ENCODE measurements at places on chromosomes 12 and 14.
A peak's percentile ranks its signal among the peaks of the same experiment; 100 is the strongest.

DNA sequence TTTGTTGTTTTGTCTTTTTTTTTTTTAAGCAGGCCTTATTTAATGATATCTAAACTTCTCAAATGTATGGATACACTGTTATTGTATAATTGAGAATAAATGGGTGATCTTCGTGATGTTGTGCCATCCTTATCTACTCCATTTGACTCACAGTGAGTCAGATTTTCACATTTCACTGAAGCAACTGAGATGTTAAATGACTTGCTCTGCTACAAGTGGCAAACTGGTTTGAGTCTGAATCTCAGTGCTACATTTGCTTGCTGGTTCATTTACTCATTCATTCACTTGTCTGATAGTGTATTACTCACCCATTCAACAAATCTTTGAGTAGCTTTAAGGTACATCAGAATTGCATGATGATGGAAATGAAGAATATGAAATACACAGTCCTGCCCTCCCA, 2.6 kb downstream of the KIAA0586 start:
- DNase-seq, result no peak

DNA sequence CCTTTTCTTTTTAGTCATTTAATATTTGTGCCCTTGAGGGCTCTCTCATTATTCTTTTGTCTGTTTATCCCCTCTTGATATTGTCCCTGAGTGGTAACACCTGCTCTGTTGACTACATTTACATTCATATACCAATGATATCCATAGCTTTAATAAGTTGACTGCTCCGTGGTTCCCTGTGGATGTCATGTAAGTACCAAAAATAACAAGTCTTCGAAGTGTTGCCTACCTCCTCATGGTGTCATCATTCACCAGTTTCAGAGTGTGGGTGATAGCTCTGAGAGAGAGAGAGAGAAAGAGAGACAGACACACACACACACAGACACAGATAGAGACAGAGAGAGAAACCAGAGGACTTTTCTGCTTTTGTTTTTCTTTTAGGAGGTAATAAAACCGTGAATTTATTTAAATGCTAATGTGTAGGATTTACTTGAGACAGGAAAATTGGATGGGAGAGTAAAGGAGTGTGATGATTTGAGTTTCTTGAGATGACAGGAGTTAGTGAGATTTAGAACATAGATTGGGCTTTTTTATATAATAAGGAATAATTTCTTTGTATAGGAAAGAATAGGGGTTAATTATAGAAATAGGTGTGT, 52.2 kb downstream of the PAPOLA start:
- no peak for DNase-seq

DNA sequence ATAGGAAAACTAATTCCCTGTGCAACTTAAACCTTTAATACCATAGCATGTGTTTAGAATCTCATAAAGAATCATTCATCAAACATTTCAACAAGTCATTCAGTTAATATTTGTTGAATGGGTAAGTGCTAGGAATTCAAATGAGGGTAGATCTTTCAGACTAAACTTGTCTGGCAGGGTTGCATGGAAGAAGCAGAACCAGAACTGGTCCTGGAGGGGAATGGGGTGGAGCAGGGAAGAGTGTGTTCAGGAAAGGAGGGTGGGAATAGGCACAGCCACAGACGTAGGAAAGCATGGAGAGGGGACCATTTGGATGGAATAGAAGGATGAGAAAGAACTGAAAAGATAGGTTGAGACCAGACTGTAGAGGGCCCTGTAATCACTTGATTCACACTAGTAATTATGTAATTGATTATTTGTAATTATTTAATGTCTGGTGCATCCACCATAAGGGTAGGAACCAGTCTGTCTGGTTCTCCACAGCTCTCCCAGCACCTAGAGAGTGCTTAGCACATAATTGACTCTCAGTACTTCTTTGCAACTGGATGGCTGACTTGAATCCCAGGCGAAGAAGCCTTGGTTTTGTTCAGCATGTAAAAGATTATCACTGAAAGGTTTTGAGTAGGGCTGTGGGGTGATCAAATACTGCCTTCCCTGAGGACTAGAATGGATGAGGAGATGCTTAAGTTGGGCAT, 3.0 kb upstream of the MAP3K9 start:
- DNase-seq, result no peak

DNA sequence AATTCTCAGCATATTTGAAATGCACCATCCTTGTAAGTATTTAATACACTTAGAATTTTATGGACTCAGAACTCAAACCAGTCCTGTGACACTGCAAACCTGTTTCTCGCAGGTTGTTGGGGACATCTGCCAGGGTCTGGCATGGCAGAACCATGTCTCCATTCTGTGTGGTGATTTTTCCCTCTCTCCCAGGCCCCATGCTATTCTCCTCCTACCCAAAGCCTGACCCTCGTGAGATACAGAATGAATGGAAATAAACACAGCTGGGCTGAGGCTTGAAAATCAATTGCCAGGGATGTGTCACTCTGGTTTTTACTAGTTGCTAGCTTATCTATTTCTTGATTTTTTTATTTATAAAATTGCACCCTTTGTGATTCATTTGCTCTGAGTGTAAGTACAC, 19.8 kb downstream of the TPH2 start:
- DNase-seq, result no peak

DNA sequence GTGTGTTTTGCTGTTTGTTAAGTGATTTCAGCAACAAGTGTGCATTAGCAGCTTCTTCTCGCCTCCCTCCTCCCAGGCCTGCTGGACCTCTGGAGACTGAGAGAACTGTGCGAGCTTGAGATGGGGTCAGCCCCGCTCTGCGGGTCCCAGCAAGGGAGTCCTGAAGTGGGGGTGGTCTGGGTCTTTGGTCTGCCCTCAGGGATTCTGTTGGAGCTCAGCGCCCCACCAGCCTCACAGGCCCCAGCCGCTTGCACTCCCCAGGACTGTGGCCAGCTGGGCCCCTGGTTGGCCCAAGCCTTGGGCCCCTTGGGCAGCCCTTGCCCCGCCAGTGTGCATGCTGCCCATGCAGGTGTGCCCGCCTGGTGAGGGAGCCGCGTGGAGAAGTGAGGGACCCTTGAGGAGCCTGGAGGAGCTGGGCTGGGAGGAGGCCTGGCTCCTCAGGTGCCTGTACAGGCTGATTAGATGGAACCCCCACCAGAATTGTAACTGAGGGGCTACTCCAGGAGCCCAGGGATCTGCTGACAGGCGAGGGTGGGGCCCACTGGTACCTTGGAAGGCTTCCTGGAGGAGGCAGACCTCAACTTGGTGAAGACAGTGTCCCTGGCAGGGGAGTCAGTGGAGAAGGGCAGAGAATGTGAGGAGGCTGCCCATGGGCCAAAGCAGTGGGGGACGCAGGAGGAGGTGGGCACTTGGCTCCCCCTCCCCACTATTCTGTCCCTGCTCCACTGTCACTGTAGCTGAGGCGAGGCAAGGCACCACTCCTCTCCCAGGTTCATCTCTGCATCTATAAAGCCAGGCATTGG, 56.7 kb downstream of the BEGAIN start:
- DNase-seq, result no peak

DNA sequence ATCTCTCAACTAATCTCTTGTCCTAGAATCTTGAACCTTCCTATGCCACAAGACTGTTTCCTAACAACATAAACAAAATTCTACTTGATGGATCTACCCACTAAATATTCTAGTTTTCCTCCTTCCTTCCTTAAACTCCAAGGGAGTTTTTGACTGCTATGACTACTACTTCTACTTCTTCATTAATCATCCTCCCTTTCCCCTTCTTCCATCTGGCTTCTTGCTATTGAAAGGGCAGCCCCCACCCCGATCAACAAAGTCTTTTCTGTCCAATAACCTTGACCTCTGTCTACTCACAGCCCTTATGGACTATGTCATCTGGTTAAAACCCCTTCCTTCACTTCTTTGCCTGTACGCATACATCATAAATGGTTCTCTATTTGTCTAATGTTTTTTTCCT, 5.6 kb downstream of the LTA4H start:
- no peak for DNase-seq

DNA sequence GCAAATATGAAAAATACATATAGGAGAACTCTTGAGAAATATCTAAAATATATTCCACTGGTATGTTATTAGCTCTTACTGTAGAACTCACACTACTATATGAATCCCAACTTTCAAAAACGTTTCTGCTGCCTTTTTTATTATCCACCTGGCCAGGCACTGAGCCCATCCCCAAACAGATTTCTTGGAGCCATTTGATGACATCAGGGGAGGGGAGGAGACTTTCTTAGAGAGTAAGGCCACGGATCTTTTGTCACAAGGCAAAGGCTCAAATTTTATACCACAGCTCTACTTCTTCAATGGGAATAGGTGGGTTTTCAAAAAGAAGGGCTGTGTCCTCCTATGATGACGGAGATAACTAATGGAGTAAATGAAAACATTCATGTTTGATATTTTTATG, 83.0 kb downstream of the SLC25A21 start:
- no peak for DNase-seq

DNA sequence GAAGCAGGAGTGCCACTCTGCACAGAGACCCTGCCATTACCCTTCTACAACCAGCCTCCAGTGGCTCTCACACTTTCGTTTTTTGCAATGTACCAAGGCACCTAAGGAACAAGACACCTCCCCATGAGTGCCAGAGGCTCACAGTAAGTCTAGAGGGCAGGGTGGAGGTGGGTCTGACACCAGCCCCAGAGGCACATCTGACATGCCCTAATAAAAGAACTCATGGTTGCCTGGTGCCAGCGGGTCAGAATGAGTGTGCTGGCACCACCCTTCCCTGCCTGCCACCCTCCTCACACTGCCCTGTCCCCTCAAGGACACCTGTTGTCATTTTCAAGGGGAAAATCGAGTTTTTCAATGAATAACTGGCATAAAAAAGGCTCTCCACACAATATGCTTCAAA, 161.2 kb downstream of the FOXN3 start:
- DNase-seq, result no peak

- DNase-seq, result no peak
Observed at GRCh38 chr14:42490536-42490935, 883.9 kb downstream of the LRFN5 start.

DNA sequence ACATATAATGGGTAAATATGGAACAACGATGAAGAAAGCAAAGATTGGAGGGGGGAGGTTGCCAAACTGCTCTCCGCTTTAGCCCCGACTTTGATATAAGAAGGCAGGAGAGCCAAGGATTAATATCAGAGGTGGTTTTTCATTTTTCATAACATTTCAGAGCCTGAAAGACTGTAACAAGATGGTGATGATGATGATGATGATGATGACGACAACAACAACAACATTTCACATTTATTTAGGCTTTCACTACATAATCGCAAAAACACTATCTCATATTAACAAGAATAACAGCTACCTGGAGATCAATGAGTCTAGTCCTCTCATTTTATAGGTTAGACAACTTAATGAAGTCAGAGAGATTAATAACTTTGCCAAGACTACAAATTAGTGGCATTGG, 86.1 kb downstream of the ANKS1B start:
- DNase-seq, result no peak

- DNase-seq, result no peak
Observed at GRCh38 chr12:82862876-82863649, 176.4 kb downstream of the TMTC2 start.

- peak; percentile 59 for DNase-seq
Observed at GRCh38 chr14:73759183-73759713, 45.1 kb upstream of the PNMA1 start.

- no peak for DNase-seq
Observed at GRCh38 chr14:70635971-70636595, 5.6 kb upstream of the TTC9 start.

DNA sequence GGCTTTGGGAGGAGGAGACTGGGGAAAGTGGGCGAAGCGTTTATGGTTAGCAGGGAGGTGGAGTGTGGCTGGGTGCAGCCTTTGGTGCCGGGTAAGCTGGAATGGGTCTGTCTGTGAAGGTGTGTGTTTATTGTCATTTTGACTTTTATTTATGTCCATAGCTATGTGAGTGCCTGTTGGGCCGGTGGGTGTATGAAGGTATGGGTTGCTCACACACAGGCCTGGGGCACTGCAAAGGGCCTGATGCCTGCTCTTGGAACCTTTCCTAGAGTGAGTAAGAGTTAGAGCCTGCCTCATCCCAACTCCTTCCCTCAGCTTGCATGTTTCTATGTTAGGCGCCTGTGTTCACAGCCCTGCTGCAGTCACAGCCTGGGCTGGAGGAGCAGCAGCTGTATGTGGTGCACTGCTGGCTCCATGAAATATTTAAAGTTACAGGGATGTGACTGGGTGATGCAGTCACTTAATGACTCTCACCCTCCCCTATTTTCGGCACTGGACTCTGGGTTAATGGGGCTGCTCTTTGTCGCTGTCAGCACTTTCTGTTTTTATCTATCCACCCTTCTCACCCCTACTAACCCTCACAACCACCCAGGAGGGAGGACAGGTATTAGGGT, 2.6 kb upstream of the PPP1R1A start:
- no peak for DNase-seq

DNA sequence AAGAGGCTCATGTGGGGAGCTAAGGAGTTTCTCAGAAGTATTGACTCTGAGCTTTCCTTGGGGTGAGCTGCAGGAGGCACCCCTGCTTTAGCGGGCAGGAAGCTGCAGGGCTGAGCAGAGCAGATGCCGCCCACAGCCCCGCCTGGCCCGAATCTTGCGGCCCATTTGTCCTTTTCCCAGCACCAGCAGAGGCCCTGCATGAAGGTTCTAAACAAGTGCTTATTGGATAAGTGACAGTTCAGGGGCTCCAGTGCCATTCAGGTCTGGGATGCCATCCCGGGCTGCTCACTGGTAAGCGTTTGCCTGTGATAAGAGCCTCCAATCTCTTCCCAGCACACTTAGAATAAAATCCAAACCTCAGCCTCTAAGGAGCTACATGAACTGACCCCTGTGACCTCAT, 11.4 kb downstream of the RILPL1 start:
- no peak for DNase-seq

- DNase-seq, result no peak
Observed at GRCh38 chr12:15155271-15155670, 65.9 kb downstream of the RERG start.

DNA sequence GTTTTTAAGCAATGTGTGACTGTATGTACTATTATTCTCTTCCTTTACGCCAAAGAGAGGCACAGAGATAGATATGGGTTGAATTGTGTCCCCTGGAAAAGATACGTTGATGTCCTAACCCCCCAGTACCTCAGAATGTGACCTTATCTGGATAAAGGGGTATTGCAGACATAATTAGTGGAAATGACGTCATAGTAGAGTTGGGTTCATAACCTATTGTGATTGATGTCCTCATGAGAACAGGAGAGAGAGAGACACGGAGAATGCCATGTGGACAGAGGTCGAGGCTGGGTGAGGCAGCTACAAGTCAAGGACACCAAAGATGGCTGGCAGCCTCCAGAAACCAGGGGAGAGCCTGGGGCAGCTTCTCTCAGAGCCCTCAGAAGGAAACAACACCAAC, 376.3 kb downstream of the FUT8 start:
- DNase-seq, result no peak

- no peak for DNase-seq
Observed at GRCh38 chr12:127810041-127810440, 456.9 kb upstream of the TMEM132C start.

DNA sequence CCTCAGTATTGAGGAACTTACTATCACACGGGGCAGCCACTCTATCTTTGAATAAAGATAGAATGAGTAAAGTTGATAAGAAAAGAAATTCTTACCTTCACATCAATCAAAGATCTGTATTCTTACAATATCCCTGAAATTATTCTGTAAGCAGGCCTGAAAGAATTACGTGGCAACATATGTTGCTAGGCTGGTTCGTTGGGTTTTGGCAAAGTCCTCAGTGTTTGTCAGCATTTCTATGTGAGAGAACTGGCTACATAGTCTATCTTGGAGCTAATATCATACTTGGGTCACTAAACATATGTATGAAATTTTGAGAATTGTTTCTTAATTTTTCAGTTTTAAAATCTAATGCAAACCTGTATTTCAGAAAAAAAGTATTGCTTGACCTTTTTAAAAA, 412.2 kb upstream of the GARIN6 start:
- no peak for DNase-seq
